ENCODE measurements at places on chromosomes 3 and 15. TPM values are rescaled to one million over a fixed set of nuclear protein-coding genes. Genes with fewer than 3 reads are reported as not detected.

GRCh38 chr3:96071097-96071496 is 743.3 kb upstream of the EPHA6 start:
- no peak for DNase-seq
- no peaks in the 10 kb centered on the region for H3K4me1 ChIP-seq
- no peaks in the 10 kb centered on the region for H3K36me3 ChIP-seq

DNA sequence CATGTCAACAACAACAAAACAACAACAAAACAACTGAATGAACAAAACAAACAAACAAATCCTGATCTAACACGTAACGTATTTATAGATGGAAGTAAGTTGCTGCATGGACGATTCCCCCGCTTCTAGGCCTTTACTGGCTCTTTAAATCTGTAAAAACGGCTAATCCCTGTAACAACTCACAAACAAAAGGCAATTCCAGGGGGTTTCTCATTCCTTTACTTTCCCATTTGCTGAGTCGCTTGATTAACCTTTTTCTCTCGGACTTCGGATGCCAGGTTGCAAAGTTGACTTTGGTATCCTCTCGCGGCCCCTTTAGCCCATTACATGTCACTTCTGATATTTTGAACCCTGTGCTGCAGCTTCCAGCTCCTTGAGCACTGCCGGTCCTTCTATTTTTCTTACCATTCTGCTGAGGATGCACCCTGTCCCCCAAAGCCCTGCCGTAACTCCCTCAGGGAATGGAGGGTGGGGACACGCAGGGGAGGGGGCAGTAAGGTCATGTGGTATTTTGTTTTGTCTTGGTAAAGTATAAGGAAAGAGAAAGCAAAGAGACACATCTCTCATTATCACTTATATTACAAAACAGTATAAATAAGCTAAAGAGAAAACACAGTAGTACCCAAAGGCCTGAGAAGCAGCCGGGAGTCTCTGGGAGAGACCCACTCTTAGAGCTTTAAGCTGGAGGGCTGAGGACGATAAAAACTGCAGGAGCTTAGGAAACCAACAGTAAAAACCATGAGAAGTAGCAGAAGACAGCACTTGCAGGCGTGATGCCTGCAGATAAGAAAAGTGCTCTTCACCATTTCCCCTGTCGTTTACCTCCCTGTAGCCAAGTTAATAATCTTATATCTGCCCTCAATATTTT is 457.8 kb upstream of the ZNF717 start:
- H3K27ac ChIP-seq, result no peak overlapping the region
- no peak for DNase-seq
- H3K27me3 ChIP-seq, result no peaks in the 10 kb centered on the region

The MAP6D1 gene
- not detected for total RNA-seq

The TIPIN gene
- total RNA-seq, result 7.9 TPM

DNA sequence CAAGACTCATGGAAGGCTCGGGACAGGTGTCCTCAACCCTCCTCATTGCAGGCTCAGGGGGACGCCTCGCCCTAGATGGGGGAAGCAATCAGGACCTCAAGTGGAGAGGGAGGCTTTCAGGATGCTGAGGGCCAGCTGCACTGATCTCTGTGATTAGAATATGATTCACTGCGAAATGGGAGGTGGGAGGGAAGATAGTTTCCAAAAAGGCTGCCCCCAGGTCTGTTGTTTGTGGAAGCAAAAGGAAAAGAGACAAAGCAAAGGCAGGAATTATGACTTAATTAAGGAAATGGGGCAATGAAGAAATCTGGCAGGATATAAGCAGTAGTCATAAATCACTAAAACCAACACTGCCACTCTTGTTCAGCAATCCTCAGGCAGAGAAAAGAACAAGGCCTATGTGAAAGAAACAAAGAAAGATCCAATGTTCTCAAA is 85.6 kb upstream of the ABHD17C start:
- no peaks in the 10 kb centered on the region for H3K27me3 ChIP-seq
- H3K4me3 ChIP-seq, result no peak overlapping the region
- peak; percentile 54 for DNase-seq
- no peaks in the 10 kb centered on the region for H3K36me3 ChIP-seq
- H3K27ac ChIP-seq, result no peak overlapping the region
